Retina (tissue), 1 donor: ENCODE measurements at places on chromosomes 2 and 18.
A peak's percentile ranks its signal among the peaks of the same experiment; 100 is the strongest.

GRCh38 chr2:217793566-217794132, 209.1 kb downstream of the TNS1 start:
- DNase-seq = no peak

DNA sequence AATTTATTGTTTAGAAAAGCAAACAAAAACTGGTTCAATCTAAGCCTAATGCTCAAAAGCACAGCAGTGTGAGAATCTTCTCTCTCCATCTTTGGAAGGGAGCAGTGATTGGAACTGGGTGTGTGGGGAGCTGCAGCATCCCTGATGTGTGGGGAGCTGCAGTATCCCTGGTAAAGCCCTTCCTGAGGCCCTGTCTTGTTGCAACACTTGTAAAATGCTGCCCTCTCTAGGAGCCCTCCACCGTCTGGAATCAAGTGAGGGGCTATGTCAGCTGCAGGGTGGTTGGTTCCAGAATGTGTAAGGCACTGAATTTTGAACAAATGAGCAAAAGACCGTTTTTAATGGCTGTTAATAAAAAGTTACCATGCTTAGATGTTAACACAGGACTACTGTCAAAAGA, 147.7 kb upstream of the RAB12 start:
- DNase-seq = no peak

GRCh38 chr2:164068063-164068462, 332.3 kb upstream of the FIGN start:
- DNase-seq = no peak

- no peak for DNase-seq
Measured at GRCh38 chr2:237666606-237667005, 39.2 kb downstream of the LRRFIP1 start.

GRCh38 chr2:5370158-5370557, 322.0 kb upstream of the SOX11 start:
- no peak for DNase-seq

GRCh38 chr2:182023235-182023634, 37.6 kb downstream of the PPP1R1C start:
- no peak for DNase-seq

DNA sequence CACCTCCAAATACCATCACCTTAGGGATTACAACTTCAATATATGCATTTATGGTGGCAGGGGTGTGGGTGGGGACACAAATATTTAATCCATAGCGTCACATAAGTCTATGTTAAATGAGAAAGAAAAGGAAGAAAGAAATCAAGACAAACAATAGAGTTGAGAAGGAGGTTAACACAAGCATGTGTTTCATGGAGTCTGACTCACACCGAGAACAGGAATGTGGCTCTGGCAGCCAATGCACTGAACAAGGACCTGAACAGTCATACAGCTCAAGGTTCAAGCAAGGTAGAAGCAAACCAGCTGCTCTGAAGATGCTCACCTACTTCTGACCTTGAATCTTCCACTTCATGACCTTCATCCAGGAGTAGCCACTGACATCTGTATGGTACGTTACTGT, 36.2 kb upstream of the LPIN1 start:
- no peak for DNase-seq

GRCh38 chr2:42877511-42877910, 85.1 kb upstream of the HAAO start:
- DNase-seq = no peak

DNA sequence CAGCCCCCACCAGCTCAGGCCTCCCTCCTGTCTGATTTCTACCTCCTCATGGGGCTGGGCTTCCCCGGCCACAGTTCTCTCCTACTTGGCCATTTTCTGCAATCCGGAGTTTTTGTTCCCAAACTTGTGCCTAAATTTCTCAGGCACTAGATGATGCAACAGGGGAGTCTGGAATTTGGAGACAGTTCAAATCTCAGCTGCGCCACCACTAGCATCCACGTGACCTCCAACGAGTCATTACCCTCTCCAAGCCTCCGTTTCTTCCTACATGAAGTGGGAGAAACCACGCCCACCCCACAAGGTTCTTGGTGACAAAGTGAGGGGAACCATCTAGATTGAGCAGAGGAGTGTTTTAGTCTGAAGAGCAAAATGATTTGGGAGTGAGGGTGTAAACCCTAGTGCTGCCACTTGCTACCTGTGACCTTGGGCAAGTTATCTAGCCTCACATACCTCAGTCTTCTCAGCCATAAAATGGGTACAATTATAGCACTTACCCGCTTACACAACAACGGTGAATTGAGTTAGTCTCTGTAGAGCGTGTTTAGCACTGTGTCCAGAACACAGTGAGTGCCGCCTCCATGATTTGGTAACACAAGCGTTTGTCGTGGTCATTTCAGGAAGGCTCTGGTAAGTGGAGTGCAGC, 61.4 kb upstream of the ASAP2 start:
- no peak for DNase-seq

DNA sequence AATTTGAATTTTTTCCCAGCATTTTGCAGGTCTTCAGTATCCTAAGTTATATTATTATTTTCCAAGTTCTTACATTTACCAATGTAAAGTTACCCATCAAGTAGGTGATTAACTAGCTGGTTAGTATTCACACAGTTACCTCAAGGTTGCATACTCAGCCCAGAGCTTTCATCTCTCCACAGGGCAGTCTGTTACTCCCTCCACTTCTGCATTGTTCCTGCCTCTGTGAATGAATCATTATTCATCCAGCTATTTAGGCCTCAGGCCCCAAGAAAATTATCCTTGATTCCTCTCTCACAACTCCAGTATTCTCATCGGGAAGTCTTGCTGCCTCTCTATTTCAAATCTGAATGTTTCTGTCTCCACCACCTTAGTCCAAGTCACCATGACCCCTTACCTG, 92.2 kb downstream of the SMC6 start:
- DNase-seq = no peak

GRCh38 chr2:196961889-196962288, 35.4 kb upstream of the PGAP1 start:
- DNase-seq = no peak

GRCh38 chr2:112140205-112140802, 2.1 kb downstream of the FBLN7 start:
- DNase-seq = peak; percentile 60

DNA sequence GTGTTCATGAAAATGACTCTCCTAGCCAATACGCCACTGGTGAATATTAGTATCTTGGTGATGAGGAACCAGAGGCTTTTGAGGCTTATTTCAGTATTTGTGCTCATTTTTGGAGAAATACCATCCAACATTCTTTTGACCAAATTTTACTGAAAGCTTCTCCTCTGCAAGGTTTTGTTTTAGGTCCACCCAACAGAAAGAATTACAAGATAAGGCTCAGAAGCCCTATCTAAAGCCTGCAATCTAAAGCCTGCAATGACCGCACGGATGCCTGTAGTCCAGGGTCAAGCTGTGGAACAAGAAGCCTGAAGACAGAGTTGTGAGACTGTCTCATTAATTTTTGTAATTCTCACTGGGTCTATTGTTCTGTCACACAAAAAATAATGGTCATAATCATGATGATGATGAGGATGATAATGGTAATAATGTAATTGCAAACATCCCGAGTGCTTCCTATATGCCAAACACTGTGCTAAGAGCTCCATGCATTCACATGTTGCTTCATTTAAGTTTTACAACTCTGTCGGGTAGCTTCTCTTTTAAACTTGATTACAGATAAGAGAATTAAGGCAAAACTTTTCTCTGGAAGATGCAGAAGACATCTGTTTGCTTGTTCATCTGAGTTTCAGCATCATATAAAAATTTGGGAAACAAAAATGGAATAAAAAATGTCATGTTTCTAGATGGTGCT, 33.2 kb upstream of the NCOA1 start:
- no peak for DNase-seq

DNA sequence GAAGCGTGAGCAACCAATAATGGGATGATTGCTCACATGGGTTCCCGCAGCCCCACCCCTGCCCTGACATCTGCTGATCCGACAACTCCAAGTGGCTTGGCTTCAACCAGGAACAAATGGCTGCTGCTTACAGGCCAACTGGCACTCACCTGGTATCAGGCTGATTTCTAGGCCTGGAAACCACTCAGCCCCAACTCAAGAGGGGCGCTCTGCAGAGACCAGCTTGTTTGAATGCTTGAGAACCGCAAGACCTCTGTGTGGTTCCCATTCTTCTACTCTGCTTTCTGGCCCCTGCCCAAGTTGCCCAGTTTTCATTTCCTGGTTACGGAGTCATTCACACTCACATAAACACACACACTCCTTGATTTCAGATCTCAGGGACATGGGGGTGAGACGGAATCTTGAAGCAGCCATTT, 52.0 kb downstream of the TNP1 start:
- DNase-seq = no peak

- DNase-seq = no peak
Measured at GRCh38 chr2:100247256-100248043, 74.9 kb downstream of the LONRF2 start.

DNA sequence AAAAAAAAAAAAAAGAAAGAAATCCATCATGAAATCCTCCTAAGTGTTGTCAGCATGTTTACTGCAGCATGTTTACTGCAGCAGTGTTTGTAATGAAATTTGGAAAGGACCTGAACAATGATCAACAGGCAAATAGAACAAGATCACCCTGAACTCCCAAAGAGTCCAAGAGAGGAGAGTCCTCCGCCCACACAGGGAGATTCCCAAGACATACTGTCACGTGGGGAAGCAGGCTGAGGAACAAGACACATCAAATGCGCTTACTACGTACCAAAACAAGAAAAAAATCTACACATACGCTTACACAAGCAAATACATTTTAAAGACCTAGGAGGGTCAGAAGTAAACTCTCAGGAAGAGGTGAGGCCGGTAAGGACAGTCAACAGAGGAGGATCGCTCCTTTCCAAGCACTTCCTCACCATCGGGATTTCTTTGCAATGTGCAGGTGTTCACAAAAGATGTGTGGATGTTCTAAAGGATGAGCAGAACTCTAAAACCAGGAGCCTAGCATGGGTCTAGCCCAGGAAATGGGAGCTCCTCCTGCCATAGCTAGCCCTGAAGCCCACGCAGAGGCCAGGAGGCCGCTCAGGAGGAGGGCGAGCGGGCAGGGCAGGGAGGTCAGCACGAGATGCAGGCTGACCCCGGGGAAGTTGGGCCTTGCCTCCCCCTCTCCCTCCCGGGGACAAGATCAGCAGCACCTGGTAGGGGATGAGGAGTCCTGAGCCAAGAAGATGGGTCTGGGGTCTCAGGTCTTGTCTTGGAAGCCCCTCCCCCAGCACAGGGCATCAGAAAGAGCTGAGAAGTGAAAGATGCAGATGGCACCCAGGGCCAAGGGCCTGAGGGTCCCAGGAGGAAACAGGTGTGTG, 66.4 kb downstream of the ZNF516 start:
- no peak for DNase-seq

DNA sequence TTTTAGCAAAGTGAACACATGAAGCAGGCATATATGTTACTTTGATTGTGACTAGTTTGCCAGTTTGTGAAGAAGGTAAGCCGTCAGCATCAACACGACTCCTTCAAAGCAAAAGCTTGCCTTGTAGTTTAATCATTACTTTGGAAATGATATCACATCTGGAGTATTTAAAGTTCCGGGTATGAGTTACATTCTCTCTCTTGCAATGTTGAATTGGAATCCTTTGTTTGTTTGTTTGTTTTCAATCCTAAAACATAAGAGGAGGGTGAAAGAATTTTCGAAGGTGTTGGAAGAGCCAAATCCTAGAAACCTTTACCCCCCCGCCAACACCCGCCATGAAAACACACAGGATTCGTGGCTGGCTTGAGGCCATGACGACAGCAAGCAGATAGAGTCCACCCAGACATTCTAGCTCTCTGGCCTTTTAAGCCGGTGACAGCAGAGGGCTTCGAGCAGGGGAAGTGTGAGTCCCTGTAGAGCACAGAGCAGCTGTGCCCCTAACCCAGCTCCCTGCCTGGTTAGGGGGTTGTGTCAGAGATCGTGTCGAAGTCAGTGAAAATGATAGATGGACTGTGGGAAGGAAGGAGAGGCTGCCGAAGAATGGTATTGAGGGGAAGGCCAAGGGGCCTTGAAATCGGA, 103.8 kb upstream of the SMIM21 start:
- no peak for DNase-seq

- DNase-seq = peak; percentile 14
Measured at GRCh38 chr2:157891643-157892041, 15.5 kb upstream of the ACVR1 start.

DNA sequence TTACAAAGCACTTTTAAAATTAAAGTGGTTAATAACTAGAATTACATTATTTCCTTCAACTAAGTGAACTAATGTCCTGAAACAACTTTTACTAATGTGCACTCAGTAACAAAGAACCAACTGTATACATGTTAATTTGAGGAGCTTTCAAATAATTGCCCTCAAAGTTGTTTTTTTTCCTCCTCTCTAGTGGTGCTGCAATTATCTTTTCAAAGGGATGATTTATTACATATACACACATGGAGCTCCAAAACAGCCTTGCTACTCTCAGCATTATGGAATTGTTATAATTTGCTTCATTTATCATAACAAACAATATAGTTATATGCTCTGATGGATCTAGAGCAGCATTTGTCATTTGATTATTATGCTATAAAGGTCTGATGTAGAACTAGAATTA, 246.3 kb upstream of the RASGRP3 start:
- no peak for DNase-seq

DNA sequence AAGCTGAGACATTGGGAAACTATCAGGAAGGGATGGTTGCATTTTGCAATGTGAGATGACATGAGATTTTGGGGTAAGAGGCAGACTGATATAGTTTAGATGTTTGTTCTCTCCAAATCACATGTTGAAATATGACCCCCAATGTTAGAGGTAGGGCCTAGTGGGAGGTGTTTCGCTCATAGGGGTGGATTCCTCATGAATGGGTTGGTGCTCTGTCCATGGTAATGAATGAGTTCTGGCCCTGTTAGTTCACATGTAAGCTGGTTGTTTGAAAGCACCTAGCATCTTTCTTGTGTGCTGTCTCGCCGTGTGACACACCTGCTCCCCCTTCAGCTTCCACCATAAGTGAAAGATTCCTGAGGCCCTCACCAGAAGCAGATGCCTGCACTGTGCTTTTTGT, 37.7 kb downstream of the TPRKB start:
- no peak for DNase-seq

DNA sequence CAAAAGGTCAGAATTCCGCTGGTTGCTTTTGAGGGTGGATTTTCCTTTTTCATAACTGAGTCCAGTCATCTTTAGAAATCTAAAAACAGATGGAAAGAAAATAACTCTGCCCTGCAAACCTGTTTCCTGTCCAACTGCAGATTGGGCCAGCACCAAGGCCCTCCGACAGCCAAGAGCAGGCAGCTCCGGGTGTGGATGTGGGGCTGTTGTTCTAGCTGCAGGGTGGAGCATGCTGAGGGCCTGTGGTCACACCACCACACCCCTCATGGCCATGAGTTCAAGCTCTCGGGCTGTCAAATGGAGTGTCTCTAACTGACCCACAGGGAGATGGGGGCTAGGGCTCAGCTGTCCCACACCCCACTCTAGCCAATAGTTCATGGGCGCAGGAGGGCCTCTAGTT, 69.3 kb upstream of the BZW1 start:
- DNase-seq = no peak

GRCh38 chr2:43292851-43293743, 66.7 kb upstream of the ZFP36L2 start:
- no peak for DNase-seq

DNA sequence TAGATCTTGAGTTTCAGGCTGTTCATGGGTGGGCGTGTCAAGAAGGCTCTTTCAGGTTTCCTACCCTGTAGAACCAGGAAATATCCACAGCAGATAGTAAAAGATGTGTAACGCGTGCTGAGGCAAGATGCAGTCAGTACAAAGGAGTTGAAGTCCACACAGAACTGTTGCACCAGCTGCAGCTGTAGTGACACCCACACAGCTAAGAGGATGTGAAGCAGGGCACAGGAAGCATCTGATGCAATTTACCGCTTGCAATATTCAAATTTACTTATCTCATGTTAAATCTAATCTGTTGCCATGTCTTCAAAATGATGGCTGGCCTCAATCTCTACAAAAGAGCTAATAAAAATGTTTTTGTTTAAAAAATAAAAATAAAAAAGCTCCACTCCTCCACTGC, 132.8 kb downstream of the ARHGAP15 start:
- no peak for DNase-seq
